ENCODE measurements at places on chromosomes 7 and 10.

- no peak for DNase-seq
Measured at GRCh38 chr10:32366588-32366987, 19.6 kb upstream of the EPC1 start.

- no peak for DNase-seq
Measured at GRCh38 chr10:132270721-132271457, 36.9 kb downstream of the STK32C start.

DNA sequence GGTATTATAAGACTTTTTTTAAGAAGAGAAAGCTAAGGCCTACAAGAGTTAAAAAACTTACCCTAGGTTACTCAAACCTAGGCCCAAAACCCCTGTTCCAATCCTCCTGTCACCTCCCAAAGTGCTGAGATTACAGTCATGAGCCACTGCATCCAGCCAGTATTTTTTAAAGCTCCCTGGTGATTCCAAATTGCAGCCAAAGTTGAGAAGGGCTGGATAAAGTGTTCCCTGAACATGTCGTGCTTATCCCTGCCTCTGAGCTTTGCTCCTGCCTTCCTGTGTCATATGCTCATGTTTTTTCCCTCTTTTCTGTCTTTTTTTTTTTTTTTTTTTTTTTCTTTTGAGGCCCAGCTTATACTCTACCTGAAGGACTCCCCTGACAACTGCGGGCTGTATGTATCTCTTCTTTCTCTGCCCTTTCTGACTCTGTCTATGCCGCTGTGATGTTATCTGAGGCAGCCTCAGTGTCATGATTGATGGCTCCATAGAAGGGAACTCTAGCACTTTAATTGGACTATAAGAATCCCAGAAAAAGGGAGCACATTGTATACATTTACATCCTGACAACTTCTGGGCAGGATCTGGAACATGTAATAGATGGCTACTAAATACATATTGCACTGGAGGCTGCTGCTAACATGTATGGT is 8.0 kb downstream of the AKR1B10 start:
- DNase-seq, result no peak

- DNase-seq, result no peak
Measured at GRCh38 chr7:37706804-37707203, 23.2 kb downstream of the GPR141 start.

DNA sequence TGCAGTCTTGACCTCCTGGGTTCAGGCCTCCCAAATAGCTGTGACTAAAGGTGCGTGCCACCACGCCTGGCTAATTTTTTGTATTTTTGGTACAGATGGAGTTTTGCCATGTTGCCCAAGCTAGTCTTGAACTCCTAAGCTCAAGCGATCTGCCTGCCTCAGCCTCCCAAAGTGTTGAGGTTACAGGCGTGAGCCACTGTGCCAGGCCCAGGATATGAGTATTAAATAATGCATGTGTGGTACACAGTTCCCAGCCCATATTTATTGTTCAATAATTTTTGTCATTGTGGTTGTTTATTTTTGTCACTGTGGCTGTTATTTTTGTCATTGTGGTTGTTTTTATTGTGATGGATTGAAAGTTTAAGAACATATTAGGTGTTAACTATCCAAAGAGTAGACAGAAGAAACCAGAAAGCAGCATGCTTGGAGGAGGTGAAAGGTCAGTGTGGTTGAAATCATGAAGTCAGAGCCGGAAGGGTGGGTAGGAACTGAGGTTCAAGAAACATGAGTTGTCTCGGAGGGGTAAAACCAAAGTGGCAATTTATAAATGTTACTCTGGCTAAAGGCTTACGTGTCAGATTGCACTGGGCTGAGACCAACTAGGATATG is 45.0 kb downstream of the MRC1 start:
- DNase-seq, result no peak
